ENCODE measurements at places on chromosomes 7 and 10.

DNA sequence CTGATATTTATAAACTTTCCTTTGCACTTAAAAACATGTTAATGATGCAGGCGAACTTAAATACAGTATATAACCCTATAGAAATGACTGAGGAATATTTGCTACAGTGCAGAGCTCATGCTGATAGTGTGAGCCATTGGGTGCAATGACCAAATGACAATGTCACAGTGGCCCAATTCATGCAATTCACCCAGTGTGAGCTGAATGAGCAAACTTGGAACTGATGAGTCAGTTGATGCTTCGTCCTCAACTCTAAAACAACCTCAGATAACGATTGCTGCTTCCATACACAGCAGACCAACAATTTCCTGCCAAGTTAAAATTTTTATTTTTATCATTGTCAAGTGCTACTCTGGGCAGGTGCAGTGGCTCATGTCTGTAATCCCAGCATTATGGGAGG, 12.1 kb upstream of the ZC3HAV1L start:
- DNase-seq, result no peak

GRCh38 chr7:7742223-7742622, 23.8 kb upstream of the RPA3 start:
- no peak for DNase-seq

DNA sequence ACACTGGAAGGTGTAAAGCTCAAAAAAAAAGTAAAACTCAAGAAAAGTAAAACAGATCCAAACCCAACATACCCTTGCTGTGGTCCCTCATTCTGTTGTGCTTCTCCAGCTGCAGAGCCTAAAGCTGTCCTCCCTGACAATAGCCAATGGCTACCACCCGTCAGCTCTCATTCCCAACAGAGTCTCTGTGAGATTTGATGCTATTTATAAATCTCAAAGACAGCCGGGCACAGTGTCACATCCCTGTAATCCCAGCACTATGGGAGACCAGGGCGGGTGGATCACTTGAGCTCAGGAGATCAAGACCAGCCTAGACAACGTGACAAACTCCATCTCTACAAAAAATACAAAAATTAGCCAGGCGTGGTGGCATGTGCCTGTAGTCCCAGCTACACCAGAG, 116.0 kb downstream of the KMT2E start:
- DNase-seq, result no peak

DNA sequence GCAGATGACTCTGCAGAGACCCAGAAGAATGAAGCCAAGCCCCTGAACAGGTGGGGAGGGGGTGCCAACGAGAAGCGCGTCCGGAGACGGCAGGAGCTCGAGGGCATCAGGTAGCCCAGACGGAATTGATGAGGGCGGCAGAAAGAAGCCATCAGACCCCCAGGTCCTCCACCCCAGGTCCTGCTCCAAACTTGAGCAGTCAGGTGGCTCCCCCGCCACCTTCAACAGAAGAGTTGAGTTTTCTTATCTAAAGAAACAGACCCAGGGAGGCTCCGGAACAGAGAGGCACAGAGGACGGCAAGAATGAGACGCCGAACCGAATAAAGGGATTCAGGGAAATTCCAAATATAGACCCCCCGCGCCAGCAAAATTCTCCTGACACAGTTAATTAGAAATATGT, 22.2 kb downstream of the RGS10 start:
- DNase-seq, result no peak

DNA sequence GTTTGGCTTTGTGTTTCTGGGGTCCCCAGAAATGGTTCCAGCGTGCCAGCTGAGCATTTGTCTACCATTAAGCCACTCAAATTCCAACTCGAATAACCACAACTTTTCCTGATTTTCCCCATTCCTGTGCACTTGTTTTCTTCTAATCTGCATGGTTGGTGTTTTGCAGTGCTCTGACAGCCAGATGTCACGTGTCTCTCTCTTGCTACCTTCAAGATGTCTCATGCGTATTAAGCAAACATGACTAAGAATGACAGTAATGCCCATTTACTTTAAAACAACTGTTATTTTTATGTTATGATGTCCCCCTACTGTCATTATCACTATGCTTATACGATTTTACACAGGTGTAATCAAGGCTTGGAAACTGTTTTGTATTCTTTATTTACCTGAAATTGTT, 35.2 kb upstream of the MXI1 start:
- DNase-seq, result no peak

GRCh38 chr7:24313777-24314176, 29.8 kb downstream of the NPY start:
- DNase-seq, result no peak

- DNase-seq, result no peak
Measured at GRCh38 chr10:132783165-132783939, 2.6 kb downstream of the NKX6-2 start.

DNA sequence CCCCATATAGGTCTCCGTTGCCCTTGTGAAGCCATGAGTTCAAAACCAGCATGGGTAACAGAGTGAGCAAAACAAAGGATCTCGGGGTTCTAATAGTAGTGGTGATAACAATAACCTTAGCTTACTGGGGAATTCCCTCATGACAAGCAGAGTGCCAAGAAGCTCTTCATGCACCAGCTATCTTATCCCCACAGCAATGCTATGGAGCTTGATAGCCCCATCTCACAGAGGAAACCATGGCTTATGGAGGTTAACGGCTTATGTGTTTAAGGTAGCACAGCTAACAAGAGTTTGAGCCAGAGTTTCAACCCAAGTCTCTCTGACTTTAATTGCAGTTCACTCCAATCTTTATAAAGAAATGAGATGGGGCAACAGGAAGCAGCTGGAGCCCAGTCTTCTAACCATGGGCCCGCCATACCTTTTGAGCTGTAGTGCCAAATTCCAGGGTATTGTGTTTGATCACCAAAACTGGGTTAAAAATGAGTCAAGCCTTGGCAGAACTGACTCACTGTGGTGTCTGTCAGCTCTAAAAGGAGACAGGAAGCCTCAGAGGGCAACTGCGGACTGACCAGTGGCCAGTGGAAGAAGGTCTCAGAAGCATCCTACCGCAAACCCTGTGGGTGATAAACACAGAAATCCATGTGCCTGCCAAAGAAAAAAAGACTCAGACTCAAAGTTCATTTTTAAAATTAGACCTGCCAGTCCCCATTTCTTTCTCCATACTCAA, 16.5 kb upstream of the PLAU start:
- DNase-seq, result no peak

- DNase-seq, result no peak
Measured at GRCh38 chr10:79380946-79381721, 33.9 kb downstream of the PPIF start.

DNA sequence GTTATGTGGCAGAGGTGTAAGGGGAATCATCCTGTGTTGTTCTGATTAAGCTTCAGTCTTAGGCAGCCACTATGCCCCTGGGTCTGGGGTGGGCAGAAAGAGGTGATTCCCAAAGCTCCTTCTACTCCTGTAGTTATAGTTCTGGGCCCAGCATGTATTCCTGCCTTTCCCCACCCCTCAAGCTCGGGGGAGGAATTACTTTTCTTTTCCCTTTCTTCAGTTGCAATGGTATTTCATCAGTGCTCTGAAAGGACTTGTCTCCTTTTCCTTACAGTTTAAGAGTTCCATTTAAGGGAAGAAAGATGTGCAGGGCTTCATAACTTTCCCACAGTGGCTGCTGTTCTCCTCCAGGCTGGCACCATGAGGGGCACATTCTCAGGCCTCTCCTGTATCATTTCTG, 94.2 kb downstream of the MTPAP start:
- DNase-seq, result no peak

- DNase-seq, result no peak
Measured at GRCh38 chr7:40057292-40057691, 77.1 kb downstream of the MPLKIP start.

GRCh38 chr10:124627866-124628675, 116.1 kb downstream of the FAM53B start:
- DNase-seq, result no peak

DNA sequence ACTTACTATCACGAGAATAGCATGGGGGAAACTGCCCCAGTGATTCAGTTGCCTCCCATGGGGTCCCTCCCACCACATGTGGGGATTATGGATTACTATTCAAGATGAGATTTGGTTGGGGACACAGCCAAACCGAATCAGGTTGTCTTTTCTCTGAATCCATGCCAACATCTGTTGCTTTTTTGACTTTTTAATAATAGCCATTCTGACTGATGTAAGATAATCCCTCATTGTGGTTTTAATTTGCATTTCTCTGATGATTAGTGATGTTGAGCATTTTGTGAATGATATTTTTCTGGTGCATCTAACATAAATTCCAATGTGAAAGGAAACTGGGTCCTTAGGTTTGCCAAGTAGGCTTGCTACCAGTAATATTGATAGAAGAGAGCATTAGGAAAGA, 69.0 kb upstream of the ARHGAP21 start:
- no peak for DNase-seq

DNA sequence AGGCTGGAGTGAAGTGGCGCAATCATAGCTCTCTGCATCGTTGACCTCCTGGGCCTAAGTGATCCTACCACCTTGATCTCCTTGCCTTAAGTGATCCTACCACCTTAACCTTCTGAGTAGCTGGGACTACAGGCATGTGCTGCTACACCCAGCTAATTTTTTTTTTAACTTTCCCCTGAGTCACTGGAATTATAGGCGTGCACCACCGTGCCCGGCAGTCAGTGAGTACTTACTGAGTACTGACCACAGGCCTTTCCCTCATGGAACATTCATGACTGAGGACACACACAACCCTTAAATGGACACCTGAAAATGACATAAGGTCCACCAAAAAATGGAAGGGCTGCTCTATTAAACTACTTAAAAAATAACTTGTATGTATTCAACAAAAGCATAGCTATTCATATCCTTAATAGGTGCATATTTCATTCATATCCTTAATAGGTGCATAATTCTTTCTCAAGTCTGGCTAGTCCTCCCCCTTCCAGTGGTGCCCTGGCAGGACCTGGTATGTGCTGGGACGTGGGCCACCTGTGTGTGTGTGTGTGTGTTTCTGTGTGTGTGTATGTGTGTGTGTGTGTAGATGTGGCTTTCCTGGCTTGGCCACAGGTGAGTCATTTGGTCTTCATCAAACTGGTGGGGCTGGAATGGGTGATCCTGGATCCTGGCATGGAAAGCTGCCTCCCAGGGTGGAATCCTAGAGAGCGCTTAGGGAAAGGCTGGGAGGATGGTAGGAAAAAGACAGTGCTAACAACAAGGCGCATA, 3.5 kb downstream of the FAM180A start:
- no peak for DNase-seq

GRCh38 chr10:131737543-131738395, 163.0 kb upstream of the PPP2R2D start:
- no peak for DNase-seq

GRCh38 chr7:112129655-112130323, 76.4 kb downstream of the DOCK4 start:
- DNase-seq, result no peak

DNA sequence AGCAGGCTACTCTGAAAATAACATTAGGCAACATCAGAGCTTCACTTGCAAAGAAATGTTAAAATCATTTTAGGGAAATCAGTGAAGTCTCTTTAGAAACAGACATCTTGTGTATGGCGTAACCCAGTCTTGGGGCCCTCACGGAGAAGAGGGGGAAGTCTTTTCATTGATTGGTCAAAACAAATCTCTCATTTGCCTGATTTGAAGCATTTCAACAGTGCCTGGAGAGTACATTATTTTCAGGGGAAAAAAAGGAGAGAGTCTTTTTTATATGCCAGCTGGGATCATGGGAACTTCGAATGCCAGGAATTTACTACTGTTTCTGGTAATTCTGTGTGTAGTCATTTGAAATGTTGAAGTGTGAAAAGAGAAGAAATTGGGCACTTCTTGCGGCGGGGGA, 471.4 kb downstream of the PLXDC2 start:
- no peak for DNase-seq

DNA sequence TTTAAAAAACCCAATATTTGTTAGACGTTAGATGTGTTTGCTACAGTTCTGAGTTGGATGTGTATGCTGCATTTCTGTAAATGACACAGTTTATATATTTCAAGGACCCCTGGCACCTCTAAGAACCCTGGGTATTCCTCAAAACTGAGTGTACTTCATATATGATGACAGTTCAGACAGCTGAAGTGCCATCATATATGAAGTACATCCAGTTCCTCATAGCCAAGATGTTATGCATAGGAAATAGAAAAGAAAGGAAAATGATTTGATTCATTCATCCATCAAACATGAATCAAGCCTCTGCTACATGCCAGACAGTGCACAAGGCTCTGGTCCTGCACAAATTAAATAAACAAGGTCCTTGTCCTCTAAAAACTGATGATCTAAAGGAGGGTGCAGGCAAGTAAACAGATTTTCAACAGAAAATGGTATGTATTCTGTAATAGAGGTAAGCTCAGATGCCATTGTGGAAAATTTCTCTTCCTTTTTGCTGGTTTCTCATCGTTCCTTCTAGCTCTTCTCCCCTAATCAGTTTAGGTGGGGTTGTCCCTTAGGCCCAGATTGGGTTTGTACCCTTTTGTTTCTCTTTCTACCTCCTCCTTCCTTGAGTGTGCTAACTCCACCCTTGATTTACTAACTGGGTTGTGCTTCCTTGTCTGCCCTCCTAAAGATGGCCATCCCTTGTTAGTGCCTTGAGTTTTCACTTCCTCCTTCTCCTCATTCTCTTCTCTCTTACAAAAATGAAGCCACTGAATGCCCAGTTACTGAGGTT, 25.3 kb upstream of the SMIM30 start:
- no peak for DNase-seq

GRCh38 chr7:134612197-134612596, 34.5 kb upstream of the BPGM start:
- DNase-seq, result no peak

GRCh38 chr7:21886396-21886795, 59.3 kb downstream of the CDCA7L start:
- no peak for DNase-seq

DNA sequence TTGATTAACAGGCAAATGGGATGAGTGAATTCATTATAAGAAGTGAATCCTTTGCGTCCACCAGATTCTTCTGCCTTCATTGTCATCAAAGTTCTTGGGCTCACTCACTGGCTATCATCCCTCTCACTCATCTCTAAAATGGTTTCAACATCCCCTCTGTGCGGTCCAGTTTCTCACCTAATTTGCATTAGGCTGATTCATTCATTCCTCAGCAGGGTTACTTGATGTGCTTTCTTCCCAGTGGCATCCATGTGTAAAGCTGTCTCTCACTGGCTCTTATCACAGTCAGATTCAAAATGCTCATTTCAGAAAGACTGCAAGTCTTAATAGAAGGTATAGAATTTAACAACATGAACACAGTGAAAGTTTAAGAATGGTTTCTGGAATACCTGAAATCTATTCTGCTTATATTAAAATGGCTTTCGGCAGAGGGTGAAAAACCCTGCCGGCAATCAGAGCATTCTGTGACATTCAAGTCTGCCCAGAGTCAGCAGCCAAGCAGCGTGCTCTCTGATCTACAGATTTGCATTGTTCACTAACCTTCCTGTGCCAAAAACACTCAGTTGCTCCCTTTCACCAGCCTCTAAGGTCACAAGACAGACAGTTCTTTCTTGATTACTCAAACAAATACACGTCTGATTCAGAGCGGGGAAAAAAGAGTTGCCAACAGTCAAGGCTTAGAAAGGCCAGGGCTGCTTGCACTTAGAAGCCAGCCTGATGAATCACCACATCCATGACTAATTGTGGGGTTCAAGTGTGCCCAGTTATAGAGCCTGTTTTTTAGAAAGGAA, 106.7 kb downstream of the TES start:
- DNase-seq, result no peak

- no peak for DNase-seq
Measured at GRCh38 chr7:116400522-116400921, 99.0 kb upstream of the CAV2 start.

Measured in stimulated activated CD8-positive, alpha-beta memory T cell treated with anti-CD3 and anti-CD28 coated beads, Interleukin-15, amount 100 ng/mL, for 24 hours (primary cell).